ENCODE measurements at places on chromosomes 2 and 18.

- DNase-seq, result no peak
Observed at GRCh38 chr18:57889841-57890240, 86.7 kb upstream of the ATP8B1 start.

- no peak for DNase-seq
Observed at GRCh38 chr2:238835726-238836301, 12.1 kb upstream of the TWIST2 start.

- DNase-seq, result no peak
Observed at GRCh38 chr2:167929484-167929883, 317.9 kb downstream of the STK39 start.

GRCh38 chr18:59633961-59634485, 63.2 kb downstream of the CCBE1 start:
- no peak for DNase-seq

DNA sequence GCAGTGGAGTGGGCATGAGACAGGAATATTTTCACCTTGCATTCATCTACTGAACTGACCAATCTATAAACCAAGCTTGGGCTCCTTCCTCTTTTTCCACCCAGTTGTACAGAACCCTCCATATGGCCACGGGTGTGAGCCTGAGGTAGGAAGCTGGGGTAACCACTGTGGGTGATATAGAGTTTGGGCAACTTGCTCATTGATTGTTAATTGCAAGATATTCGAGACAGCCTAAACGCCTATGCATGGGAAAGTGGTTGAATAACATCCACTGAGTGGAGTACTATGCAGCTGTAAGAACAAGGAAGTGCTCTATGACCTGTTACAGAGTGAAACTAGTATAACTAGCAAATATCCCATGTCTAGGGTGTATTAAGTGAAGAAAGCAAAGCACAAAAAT, 7.3 kb upstream of the VAPA start:
- no peak for DNase-seq
